Endothelial cell of umbilical vein (primary cell): ENCODE measurements at places on chromosomes 2 and 18. TPM values are rescaled to one million over a fixed set of nuclear protein-coding genes. Genes with fewer than 3 reads are reported as not detected.

- no peak for DNase-seq
Measured at GRCh38 chr2:9462313-9462712, 12.0 kb upstream of the IAH1 start.

GRCh38 chr2:8036366-8036765, 645.5 kb upstream of the ID2 start:
- DNase-seq: no peak

GRCh38 chr2:63681896-63682295, 93.1 kb downstream of the MDH1 start:
- DNase-seq: no peak

- DNase-seq: no peak
Measured at GRCh38 chr2:80246534-80246933, 58.0 kb downstream of the LRRTM1 start.

DNA sequence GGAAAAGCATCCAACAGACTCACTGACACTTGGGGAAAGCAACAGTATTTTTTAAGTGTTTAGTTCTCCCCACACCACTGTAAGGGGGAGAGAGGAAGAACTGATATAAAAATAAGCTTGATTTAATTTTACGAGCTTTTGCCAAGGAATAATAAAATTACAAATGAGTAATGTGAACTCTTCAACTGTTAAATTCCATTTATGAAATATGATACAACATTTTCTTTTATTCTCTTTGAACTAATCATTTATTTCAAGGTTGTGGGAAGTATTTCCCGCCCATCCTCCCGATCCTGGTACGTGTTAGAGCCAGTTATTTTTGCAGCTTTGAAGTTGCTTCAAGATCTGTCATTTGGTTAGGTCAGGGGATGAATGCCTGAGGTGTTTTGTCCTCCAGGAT, 35.2 kb downstream of the WDPCP start:
- DNase-seq: peak; percentile 18

DNA sequence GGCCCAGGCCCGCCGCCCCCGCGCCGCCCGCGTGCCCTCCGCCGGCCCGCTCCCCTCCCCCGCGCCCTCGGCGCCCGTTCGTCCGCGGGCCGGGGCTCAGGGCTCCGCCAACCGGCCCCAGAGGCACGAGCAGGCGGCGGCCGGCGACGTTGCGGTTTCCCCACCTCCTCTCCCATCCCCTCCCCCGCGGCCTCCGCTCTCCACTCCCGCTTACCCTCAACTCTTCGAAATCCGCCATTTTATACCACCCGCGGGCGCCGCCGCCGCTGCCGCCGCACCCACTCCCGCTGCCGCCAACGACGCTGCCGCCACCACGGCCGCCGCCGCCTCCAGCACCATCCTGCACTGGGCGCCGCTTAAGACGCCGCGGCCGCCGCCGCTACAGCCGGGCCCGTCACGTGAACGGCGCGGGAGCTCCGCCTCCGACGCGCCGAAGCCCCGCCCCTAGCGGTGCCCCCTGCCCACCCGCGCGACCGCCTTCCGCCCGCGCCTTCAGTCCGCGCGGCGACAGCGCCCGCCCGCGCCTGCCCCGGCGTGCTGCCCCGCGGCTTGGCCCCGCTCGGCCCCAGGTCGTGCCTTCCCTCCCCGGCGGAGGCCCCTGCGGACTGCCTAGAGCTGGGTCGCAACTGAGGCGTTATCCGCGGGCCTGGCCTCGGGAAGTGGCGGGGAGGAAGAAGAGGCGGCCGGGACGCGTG, at the start of the genes KATNAL2 and PIAS2:
KATNAL2 (plus strand) TSS at position 495 of the 695 bp plus-strand sequence. CDS start 29,271 bp downstream, outside the sequence.
PIAS2 (minus strand) TSS at position 400 of the 695 bp plus-strand sequence; CDS start at position 238, 162 bp downstream.
- peak; percentile 85 for DNase-seq

The TMEM17 gene
- 0.91 and 1.2 TPM in 2 replicates for total RNA-seq

The CHRNG gene
- total RNA-seq: not detected in 2 replicates

The TMEM37 gene
- total RNA-seq: 2.9 and 3.5 TPM in 2 replicates

The OTOS gene
- total RNA-seq: not detected in 2 replicates

The NYAP2 gene
- total RNA-seq: not detected in 2 replicates

The RAB6C gene
- total RNA-seq: not detected in 2 replicates
